Skin of body (tissue), 3 donors: ENCODE measurements at places on chromosomes 4 and X.

DNA sequence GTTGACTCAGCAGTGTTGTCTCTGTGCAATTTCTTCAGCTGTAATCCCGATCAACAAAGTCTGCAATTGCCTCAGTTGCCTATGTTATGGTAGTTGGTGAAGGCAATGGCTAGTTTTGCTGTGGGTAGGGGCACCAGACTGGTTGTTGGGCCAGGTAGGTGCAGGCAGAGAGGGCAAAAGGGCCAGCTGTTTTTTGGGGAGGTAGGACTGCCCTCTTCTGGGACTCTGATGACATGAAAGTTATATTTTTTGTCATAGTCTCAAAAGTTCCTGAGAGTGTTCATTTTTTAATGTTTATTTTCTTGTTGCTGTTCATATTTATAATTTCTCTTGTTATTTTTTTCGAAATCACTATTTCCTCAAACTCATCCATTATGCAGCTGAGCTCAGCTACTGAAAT is 25.1 kb downstream of the DCAF12L2 start:
- no peak for DNase-seq

- DNase-seq = no peak
Observed at GRCh38 chr4:182105416-182105815, 137.8 kb upstream of the TENM3 start.

GRCh38 chr4:75889537-75890199 is 12.6 kb downstream of the PPEF2 start:
- no peak for DNase-seq

DNA sequence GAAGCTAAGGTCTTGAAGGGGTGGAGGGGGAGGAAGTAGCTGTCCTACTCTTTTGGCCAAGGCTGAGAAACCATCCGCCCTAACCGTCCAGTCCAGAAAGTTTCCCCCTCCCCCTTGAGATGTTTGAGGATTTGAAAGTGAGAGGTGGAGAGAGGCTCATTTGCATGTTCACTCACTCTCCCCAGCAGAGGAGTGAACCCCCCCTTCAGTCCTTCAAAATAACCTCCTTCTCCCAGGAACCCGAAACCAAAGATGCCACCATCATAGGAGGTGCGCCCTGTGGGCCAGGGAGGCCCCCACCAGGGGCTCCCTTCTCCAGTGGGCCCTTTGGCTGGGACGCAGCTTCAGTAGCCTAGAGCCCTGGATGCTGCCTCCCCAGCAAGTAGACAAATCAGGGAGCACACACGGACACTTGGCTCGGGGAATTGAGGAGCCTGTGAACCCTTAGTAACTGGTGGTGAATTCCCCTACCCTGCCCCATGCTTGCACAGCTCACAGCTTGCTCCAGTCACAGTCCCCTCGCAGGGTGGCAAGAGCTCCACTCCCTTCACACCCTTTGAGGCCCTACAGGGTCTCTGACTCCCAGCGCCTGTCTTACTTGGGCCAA is 25.6 kb downstream of the ELF4 start:
- DNase-seq = no peak

- no peak for DNase-seq
Observed at GRCh38 chrX:47574076-47574546, 8.1 kb upstream of the TIMP1 start.

DNA sequence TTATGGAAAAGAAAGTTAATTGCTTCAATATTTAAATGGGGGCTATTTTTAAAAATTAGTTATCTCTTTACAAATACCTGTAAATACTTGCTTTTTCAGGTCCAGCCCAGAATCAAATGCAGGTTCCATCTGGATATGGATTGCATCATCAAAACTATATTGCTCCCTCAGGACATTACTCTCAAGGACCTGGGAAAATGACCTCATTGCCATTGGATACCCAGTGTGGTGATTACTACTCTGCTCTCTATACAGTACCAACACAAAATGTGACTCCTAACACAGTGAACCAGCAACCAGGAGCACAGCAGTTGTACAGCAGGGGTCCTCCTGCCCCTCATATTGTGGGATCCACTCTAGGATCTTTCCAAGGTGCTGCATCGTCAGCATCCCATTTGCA is 29.2 kb downstream of the SEC24B start:
- DNase-seq = no peak

- DNase-seq = peak; percentile 3
Observed at GRCh38 chrX:20066968-20067708, 49.6 kb downstream of the MAP7D2 start.

DNA sequence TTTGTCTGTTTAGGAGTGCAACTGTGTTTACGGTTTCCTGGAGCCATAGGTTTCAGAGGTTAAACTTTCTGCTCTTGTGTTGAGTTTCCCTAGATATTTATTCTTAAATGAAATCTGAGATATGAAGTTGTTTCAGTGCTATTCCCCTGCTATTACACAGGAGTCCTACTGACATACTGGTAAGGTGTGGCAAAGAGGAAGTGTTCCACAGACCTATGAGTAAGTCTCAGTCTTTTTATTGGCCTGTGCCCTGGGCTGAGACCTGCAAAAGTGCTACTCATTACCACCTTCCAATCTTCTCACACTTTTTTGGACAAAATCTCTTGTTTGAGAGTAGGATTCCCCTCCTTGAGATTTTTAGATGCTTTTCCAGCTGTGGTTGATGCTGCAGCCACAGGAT is 35.6 kb upstream of the MAGEA8 start:
- no peak for DNase-seq

- DNase-seq = no peak
Observed at GRCh38 chr4:185902654-185903053, 90.7 kb upstream of the SORBS2 start.

DNA sequence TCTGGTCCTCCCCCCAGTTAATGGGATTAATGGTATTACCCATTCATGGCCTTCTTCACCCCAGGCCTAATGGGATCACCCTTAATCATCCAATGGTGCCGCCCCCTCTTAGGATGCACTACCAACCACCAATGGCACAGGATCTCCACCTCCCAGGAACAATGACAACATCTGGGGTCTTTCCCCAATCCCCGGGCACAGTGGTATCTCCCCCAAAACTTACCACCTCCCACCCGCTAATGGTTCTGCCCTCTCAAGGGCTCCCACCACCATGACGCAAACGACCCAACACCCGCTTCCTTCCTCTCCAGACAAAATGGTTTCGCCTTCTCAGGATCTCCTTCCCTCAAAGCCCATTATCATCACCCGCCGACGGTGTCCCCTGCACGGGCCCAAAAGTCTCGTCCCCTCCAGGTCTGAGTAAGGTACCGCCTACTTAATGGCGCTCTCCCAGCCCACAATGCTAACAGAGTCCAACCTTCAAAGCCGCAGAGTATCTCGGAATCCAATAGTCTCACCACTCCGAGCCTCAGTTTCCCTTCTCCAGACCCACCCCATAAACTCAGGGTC is 458 bp downstream of the GRIPAP1 start:
- no peak for DNase-seq

DNA sequence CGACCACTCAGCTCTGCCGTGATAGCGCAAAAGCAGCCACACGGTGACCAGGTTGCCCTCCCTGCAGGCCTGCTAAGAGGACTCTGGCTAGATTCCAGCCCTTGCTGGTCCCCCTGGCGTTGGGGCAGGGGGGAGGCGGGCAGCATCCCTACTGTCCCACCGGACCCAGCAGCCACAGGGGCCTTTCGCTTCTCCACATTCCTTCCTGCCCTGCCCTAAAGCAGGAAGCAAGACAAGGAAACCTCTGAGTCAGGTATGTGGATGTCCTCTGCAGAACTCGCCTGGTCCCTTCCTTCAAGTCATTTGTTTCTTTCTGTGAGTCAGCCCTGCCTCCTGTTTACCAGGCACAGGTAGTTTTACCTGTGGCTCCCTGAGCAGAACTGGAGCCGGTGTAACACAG is 60.2 kb upstream of the CLDN34 start:
- DNase-seq = no peak
